ENCODE measurements at places on chromosomes 13 and 19.

GRCh38 chr19:16872728-16873127 is 16.1 kb upstream of the F2RL3 start:
- DNase-seq: no peak

GRCh38 chr13:50593207-50593606 is 250.3 kb downstream of the DLEU7 start:
- no peak for DNase-seq

DNA sequence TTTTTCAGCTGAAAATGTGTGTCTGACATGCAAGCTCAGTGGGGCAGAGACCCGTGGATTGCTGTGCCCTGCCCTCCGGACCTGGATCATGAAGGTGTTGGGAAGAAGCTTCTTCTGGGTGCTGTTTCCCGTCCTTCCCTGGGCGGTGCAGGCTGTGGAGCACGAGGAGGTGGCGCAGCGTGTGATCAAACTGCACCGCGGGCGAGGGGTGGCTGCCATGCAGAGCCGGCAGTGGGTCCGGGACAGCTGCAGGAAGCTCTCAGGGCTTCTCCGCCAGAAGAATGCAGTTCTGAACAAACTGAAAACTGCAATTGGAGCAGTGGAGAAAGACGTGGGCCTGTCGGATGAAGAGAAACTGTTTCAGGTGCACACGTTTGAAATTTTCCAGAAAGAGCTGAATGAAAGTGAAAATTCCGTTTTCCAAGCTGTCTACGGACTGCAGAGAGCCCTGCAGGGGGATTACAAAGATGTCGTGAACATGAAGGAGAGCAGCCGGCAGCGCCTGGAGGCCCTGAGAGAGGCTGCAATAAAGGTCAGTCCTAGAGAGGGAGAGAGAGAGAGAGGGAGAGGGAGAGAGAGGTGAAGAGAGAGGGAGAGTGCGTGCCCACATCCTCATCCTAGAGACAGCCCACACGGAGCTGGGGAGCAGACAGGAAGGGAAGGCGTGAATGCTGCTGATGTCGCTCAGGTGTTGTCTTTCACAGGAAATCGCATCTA is 5.1 kb upstream of the DCUN1D2 start:
- DNase-seq: peak; percentile 34

GRCh38 chr19:51125421-51126075 is 842 bp downstream of the SIGLEC9 start:
- no peak for DNase-seq

DNA sequence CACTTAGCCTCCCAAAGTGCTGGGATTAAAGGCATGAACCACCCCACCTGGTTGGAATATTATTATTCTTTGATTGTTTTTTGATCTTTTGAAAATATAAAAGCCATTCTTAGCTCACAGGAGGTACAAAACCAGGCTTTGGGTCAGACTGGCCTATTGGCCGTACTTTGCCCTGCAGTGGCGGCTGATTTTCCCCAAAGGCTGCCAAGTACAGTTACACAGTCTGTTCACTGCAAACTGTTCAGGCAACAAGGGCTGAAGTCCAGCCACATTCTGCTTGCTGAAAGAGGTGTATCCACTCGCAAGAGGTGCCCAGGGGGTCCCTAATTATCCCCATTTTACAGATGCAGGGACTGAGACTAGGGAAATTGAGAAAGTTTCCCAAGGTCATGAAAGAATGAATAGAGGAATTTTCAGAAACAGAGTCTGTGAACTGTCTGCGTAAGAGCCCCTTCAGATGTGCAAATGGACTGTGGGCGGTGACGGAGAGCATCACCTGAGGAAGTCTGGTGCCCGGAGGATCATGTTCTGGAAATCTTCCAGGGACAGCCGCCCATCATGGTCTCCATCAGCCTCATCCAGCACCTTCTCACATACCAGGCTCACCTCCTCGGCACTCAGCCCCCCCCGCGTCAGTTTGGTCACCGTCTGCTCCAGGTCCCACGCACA is 9.0 kb downstream of the CIB3 start:
- no peak for DNase-seq

GRCh38 chr19:1807695-1808394 is 4.2 kb downstream of the ATP8B3 start:
- no peak for DNase-seq

DNA sequence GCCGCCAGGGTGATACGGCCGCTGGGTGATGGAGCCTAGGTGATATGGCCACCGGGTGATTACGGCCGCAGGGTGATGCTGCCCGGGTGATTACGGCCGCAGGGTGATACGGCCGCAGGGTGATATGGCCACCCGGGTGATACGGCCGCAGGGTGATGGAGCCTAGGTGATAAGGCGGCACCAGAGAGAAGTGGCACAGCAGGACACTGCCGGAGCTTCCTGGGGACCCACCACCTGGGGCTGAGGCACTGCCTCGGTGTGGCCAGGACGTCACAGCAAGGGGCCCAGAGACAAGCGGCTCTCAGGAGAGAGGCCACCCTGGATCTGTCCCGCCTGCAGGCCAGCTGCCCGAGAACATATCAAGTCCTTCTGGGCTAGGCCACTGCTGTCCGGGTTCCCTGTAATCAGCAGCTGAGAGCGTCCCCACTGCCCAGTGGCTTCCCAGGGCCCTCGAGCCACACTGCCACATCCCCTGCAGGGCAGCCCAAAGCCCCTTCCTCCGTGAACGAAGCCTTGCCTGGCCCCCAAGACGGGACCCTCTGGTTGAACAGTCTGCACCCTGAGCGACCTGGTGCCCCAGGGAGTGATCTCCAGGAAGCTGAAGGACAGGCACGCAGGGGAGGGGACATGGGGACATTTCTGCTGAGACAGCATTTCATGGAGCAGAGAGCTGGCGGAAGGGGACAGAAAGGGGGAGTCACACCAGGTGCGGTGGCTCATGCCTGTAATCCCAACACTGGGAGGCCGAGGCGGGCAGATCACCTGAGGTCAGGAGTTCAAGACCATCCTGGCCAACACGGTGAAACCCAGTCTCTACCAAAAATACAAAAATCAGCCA is 22.1 kb downstream of the ZNF787 start:
- no peak for DNase-seq

DNA sequence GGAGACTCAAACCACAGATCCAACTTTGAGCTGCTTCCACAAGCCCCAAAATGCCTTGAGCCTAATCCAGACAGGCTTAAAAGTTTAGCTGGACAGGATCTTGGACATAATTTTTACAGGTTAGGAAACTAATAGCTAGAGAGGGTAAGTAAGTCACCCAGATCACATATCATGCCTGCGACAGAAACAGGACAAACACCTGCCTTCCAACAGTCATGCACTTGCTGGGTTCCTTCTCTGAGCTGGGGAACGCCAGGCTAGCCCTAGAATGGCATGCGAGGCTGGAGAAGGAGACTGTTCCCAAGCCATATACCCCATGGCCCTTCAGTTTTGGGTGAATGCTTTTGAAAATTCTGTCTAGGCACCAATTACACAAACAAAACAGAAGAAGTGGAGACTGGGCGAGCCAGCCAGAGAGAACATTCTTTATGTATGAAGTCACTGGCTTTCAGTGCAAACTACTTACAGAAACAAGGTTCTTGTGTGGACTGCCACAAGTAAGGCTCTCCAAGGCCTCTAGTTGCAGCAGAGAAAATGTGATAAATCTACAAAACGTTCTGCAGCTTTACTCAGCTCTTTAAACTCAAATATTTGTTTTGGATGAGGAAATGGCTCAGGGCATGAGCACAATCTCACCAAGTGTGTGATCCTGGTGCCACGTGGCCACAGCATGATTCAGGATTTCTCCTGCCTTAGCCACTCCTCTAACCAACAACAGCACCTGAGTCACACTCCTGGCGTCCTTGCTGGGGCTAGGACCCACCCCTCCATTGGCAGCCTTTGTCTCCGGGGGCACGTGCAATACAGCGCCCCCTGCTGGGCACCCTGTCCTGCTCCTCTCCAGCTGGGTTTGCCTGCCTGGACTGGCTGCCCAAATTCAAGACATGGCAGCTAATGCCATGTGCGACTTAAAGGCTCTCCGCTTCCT is 73.4 kb upstream of the UBL3 start:
- peak; percentile 71 for DNase-seq

GRCh38 chr13:108425056-108425455 is 155.5 kb downstream of the TNFSF13B start:
- no peak for DNase-seq

DNA sequence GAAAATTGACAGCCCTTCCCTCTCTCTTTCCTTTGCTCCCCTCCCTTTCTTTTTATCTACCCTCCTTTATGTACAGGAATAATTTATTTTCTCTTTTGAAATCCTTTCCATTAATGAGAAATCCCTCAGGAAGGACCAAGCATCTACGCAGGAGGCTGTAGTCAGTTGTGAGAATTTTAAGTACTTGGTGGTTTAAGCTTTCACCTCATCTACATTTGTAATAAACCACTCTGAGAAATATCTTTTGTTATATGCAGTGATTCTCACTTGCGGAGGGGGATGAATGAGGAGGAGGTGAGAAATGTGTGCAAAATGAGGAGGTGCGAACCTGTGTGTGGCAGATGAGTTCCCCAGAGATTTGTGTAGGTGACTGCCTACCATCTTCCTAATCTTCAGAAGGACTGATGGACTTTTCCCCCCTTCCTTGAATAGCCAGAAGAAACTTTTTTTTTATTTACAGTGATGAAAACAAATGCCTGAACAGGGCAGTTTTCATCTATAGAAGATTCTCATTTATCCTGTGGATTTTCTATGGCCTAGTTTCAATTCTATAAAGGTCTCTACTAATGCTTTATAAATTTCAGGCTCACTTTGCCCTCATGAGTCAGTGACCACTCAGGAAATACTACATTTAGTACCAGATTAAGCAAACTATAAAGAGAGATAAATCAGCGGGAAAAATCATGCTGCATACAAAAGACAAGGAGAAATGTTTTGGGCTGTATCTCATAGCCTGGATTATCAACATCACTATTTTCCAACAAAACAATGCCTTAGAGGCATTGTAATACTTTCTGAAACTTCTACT is 118.3 kb downstream of the LHFPL6 start:
- no peak for DNase-seq

GRCh38 chr13:109792416-109793059 is 6.2 kb upstream of the IRS2 start:
- DNase-seq: no peak

GRCh38 chr13:103573446-103573845 is 507.2 kb upstream of the SLC10A2 start:
- DNase-seq: no peak

- no peak for DNase-seq
Observed at GRCh38 chr13:95497381-95497807, 55.1 kb upstream of the CLDN10 start.

- no peak for DNase-seq
Observed at GRCh38 chr13:24713022-24713421, 32.8 kb downstream of the ATP12A start.

GRCh38 chr13:42753697-42754096 is 27.7 kb upstream of the FAM216B start:
- no peak for DNase-seq

GRCh38 chr13:77752512-77753069 is 55.1 kb downstream of the SLAIN1 start:
- DNase-seq: no peak

GRCh38 chr13:49314344-49314882 is 66.7 kb downstream of the CDADC1 start:
- no peak for DNase-seq

DNA sequence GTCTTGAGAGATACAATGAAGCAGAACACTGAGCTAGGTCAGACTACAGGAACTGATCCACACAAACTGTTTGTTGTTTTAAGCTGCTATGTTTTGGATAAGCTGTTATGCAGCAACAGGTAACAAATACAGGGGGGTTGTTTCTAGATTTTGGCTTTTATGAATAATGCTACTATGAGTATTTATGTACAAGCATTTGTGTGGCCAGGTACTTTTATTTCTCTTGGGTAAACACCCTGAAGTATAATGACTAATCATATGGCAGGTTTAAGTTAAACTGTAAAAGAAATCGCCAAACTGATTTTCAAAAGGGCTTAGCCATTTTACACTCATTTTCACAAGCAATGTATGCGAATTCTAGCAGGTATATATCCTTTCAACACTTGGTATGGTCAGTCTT is 166.0 kb downstream of the DNAJC3 start:
- no peak for DNase-seq

- no peak for DNase-seq
Observed at GRCh38 chr19:2389594-2389993, 29.5 kb downstream of the TMPRSS9 start.

DNA sequence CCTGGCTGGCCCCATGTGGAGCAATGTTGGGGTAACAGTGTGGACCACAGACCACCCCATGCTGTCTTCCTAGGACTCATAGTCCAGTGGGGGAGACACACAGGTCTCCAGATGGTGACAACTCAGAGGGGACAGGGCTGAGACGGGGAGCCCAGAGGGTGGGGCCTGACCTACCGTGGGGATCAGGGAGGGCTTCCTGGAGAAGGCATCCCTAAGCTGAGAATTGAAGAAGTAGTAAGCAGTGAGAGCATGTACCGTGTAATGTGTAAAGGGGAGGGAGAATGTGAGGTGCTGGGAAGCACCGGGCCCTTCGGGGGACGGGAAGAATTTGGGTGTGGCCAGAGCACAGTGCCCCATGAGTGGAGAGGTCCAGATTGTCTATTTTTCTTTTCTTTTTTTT is 31.0 kb downstream of the PPP1R37 start:
- DNase-seq: no peak

GRCh38 chr13:74114202-74114601 is 20.0 kb downstream of the KLF12 start:
- DNase-seq: no peak

GRCh38 chr13:31955101-31955500 is 76.5 kb upstream of the FRY start:
- DNase-seq: no peak

DNA sequence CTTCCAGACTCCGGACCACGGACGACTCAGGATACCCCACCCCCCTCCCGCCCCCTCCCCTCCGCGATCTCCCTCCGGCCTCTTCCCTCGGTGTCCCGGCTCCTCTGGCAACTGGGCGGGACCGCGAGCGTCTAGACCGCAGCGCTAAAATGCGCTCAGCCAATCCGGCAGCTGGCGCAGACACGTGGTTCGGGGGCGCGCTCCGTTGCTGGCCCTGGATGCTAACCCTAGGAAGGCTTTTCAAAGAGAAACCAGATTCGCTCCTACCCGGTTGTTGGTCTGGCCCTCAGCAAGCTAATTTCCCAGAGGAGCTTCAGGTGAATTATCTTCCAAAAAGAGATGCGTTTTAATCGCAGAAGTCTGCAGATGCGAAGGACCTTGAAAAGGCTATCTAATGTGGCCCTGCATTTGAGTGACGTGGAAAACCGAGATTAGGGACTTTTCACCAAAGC is at the start of gene DZIP1:
Gene DZIP1, minus strand, starts transcription at position 106 of the 452 bp plus-strand sequence. CDS start 2,677 bp downstream, outside the sequence.
- peak; percentile 92 for DNase-seq

- no peak for DNase-seq
Observed at GRCh38 chr13:59885076-59885475, 278.7 kb downstream of the DIAPH3 start.

DNA sequence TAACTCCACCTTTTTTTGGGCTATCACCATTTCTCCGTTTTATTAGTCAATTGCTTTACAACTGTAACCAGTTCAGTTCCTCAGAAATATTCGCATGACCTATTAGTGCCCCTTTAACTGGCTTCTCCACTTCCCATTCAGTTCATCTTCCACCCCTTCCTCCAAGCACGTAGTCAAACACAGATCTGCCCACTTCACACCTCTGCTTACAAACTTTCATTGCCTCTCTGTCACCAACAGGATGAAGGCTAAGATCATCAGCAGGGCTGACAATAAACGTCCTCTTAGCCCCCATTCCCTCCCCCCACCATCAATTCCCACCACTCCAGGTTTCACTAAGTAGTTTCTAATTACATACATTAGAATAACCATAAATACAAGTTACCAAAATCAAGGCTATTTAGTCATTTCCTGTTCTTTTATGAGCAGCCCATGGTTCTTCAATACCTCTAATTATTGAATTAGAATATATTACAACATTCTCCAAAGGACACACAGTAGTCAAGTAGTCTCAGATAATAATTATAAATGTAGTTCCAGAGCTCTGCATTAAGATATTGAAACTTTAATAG is 95.7 kb downstream of the SPRY2 start:
- no peak for DNase-seq

- DNase-seq: no peak
Observed at GRCh38 chr19:6639439-6639838, 30.5 kb downstream of the TNFSF14 start.

Measured in WTC11 (cell line).